ENCODE measurements at places on chromosomes 5 and 9.

DNA sequence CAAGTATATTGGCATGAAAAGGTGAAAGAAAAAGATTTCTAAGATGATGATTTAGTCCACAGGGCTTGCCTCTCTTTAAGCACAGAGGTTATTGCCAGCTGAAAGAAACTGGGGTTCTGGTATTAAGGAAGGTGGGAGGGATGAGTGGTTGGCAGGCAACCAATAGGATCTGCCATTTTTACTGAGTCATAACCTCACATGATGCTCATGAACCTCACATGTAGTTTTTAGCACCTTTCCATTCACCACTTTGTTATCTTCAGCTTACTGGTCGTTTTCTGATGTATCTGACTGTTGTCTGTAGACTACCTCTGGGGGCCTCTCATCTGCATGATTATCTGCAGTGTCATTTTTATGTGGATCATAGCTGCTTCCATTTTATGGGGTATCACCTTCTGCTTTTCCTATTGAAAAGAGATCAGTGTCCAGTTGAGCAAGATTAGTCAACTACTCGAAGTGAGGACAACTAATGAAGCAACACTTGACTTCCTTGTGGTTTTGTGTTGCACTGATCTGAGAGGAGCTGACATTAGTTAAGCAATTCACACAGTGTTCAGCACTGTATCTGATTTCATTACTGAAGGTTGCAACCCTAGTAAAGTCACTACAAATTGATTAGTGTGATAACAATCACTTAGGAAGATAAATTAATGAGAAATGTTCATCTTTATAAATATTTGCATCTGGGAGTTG lies 186.3 kb downstream of the SGCD start:
- no peak for DNase-seq

DNA sequence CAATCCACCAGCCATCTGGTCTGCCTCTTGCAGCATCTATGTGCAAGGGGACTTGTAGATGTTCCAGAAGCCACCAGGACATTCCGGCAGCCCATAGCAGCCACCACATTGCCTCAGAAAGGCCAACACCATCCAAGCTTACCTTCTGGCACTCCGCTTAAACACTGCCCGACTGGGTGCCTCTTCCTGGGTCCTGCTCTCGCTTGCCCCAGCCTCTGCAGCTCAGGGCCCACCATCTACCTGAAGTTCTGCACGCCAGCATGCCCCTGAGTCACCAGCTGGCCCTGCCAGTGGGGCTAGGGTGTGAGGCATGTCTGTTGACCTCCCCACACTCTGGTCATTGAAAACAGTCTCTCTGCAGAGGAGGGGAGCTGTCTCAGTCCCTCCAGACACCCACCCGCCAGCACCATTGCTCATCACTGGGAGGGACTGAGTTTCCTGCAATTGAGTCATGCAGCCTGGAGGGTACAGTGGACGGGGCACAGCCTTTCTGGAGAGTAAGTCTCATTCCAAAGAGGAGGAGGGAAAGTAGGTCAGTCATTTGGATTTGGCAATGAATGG lies 16.9 kb upstream of the COL5A1 start:
- DNase-seq = no peak

- no peak for DNase-seq
Measured at GRCh38 chr9:104555521-104555920, 13.4 kb upstream of the OR13C8 start.

- DNase-seq = no peak
Measured at GRCh38 chr5:180568914-180569313, 22.4 kb downstream of the SCGB3A1 start.
